Stimulated activated CD4-positive, alpha-beta T cell treated with anti-CD3 and anti-CD28 coated beads, TNF-alpha, amount 100 ng/mL, for 48 hours (primary cell): ENCODE measurements at places on chromosomes 6 and 20.

DNA sequence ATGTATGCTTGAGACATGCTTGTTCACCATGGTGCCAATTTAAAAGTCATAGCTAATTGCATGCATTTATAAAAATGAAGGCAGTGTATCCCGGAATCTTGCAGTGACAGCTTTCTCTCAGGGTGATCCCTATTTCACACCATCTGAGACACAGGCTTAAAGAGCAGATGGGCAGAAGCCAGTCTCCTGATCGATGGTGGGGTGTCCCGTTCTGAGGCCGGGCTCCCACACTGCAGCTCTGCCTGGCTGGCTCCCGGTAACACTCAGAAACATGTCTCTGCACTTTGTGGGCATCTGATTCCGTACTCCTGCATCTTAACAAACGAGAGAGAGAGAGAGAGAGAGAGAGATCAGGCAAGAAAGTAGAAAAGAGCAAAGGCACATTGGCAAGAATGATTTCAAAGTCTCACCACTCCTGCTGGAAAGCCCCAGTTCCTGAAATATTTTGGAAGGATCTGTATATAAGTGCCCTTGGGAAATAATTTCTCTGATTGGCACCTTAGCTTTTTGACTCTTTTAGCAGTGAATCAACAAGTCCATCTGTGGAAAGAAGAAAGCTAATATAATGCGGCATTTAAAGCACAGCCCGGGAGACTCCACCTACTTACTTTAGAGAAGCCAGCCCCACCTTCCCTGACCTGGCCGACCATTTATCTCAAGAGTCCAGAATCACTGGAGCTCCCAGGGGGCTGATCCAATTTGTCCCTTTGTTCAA is 36.8 kb upstream of the EXOC2 start:
- DNase-seq, result no peak

GRCh38 chr6:129073691-129074395 is 190.9 kb downstream of the LAMA2 start:
- no peak for DNase-seq

GRCh38 chr20:5757949-5758348 is 7.7 kb downstream of the SHLD1 start:
- no peak for DNase-seq

DNA sequence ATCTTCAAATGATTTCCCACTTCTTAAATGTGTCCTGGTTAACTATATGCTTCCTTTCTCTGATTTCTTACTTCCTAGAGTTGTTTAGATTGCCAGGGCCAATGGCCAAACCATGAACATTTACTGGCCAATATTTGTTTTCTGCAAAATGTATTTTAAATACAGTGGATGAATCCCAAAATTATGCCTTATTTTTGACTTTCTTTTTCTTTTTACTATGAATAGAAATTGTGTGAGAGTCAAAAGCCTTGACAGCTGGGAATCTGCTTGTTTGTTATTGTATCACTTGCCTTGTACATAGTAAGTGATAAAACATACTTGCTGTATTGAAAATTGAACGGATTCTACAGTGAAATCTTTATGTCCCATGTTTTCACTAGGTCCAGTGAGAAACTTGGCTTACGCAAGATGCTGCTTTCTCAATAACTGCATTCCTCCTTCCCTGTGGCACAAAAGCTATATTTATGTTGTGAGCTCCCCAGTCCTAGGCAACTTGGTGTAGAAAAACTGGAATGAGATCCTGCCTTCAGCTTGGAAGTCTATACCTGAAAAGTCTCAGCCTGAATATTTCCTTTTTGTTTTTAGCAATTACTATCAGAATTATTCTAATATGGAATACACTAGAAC is 295.2 kb downstream of the EPHA7 start:
- no peak for DNase-seq

- DNase-seq, result no peak
These were observed 135.6 kb upstream of the PTPRK start for GRCh38 chr6:128655978-128656498.

GRCh38 chr20:62603021-62603906 is 39.0 kb upstream of the SLCO4A1 start:
- no peak for DNase-seq

GRCh38 chr20:63552481-63553249 is 1.3 kb upstream of the FNDC11 start:
- no peak for DNase-seq

GRCh38 chr20:14375416-14375985 is 38.1 kb upstream of the FLRT3 start:
- DNase-seq, result no peak

- no peak for DNase-seq
These were observed 37.3 kb downstream of the NTSR1 start for GRCh38 chr20:62745952-62746288.

- DNase-seq, result no peak
These were observed 22.3 kb upstream of the APMAP start for GRCh38 chr20:25014816-25015215.

DNA sequence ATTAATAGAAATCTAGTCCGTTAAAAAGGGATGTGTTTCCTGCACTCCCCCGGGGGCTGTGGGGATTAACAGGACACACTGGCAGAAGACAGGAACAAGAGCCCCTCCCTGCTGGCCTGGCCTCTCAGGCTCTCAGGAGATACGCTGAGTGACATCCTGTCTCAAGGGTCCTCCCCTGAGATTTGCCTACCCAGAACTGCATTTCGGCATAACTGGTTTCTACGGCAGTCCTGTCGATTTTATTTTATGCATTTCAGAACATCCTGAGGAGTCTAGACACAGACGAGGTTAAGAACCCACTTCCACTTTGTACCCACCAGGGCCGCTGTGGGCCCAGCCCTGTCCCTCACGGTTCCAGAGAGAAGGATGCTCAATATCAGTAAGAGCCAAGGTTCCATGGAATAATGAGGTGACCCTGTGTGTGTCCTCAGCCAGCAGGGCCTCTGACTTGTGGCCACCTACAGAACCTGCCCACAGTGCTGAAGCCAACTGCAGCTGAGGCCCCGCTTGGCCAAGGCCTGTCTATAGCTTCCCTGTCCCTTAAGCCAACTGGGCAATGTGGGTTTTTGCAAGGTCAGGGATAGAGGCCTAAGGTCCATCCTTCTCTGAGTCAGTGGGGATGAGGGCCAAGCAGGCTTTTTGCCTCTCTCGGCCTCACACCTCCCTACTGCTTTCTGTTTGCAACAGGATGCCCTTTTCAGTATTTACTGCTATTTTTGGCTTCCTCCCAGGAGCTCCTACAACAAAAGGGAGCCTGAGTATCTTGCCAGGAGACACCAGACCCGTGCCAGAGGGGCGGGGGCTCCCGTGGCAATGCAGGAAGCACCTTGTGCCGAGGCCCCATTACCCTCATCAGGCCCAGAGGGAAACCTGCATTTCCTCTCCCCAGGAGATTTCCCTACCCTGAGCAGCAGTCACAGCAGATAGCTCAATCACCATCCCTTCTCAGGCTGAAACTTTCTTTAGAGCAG is 14.7 kb downstream of the UQCC2 start:
- no peak for DNase-seq

DNA sequence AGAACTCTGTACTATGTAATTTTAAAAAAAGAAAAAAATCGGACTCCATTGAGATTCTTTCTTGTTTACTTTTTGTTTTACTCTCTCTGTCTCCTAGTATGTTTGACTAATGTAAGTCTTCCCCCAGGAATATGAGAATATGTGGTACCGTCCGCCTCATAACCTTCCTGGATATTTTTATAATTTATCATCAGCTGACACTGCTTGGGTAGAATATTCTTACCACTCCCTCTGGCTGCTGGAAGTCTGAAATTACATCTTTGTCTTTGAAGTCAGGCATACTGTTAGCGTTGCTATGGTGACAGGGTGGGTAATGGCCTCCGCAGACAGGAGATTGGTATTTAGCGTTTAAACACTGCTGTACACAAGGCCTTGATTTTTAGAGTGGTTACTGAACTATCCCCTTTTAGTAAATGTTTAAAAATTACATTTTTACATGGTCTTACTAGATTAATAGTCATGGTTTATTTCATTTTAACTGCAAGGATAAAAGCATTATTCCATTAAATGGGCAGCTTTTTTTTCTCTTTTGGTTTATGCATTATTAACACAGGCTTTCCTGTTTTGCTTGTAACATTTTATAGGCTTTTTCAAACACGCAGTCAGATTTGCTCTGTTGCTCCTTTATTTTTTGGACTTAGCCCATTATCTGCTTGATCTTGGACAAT is 176.4 kb downstream of the ARID1B start:
- DNase-seq, result no peak
